Right ventricle myocardium superior (tissue), 1 donor: ENCODE measurements at places on chromosomes 6 and 20. TPM values are rescaled to one million over a fixed set of nuclear protein-coding genes. Genes with fewer than 3 reads are reported as not detected.

Gene ZHX3
- total RNA-seq: 31.7 TPM

Gene POPDC3
- 50.1 TPM for total RNA-seq

Gene SCRT2
- not detected for total RNA-seq

Gene NKX2-4
- not detected for total RNA-seq

Gene OTOR
- total RNA-seq: not detected

Gene MDFI
- 1.1 TPM for total RNA-seq

Gene VARS2
- 17.2 TPM for total RNA-seq

Gene MUC21
- not detected for total RNA-seq

Gene CCN2
- total RNA-seq: 13.9 TPM

Gene NR2E1
- total RNA-seq: not detected

Gene PRRT1
- 0.51 TPM for total RNA-seq

Gene DEFB132
- not detected for total RNA-seq

Gene ATP9A
- total RNA-seq: 18.0 TPM

Gene SLC2A4RG
- 95.0 TPM for total RNA-seq

Gene NOX3
- total RNA-seq: not detected

Gene TRIM15
- total RNA-seq: not detected

Gene C20orf96
- total RNA-seq: 4.6 TPM

Gene HDAC2
- total RNA-seq: 41.0 TPM

Gene RFX6
- not detected for total RNA-seq

Gene TBXT
- not detected for total RNA-seq

Gene AFG1L
- 12.6 TPM for total RNA-seq

Gene UBD
- total RNA-seq: 0.35 TPM

Gene MYMX
- 0.56 TPM for total RNA-seq

Gene KCNQ5
- total RNA-seq: not detected

Gene PAX1
- not detected for total RNA-seq

Gene SLC52A3
- 2.2 TPM for total RNA-seq

Gene SALL4
- total RNA-seq: 0.03 TPM

Gene TUBB2B
- total RNA-seq: 1.3 TPM

Gene DACT2
- 1.6 TPM for total RNA-seq

Gene FAM83C
- not detected for total RNA-seq

Gene DEFB124
- total RNA-seq: not detected

Gene PAK5
- total RNA-seq: not detected

Gene SERPINB6
- total RNA-seq: 265 TPM

Gene ADA
- total RNA-seq: 8.9 TPM

Gene PDYN
- total RNA-seq: not detected

Gene THBD
- total RNA-seq: 11.8 TPM

Gene ARMH2
- total RNA-seq: not detected

Gene PRPH2
- 0.30 TPM for total RNA-seq

Gene SIRPA
- total RNA-seq: 19.5 TPM

Gene GNMT
- 2.3 TPM for total RNA-seq

Gene ULBP2
- 0.65 TPM for total RNA-seq
